ENCODE measurements at places on chromosomes 13 and 19.

- DNase-seq, result no peak
Measured at GRCh38 chr13:29676535-29676934, 81.0 kb upstream of the SLC7A1 start.

- peak; percentile 78 for DNase-seq
Measured at GRCh38 chr13:44331912-44332851, 41.4 kb upstream of the SERP2 start.

DNA sequence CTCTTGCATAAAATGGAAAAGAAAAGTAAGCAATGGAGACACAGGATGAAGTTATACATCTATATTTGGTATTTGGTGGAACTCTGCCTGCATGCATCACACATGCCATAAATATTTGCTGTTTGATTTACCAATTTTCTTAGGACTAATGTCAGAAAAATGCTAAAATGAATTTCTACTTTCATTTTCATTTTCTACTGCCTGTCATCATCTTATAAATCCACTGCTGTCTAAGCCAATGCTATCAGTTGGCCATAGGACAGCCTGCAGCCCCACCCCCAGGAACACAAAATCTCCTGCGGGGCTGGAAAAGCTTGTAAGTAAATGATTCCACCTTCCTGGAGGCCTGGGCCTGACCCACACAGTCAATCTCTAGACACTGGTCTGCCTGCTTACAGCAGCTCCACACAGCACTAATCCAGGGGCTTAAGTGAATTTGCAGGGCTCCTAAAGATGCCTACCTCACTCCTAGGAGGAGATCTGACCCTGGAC is 122.0 kb downstream of the ENOX1 start:
- DNase-seq, result no peak

GRCh38 chr13:65149687-65150086 is 2080.4 kb downstream of the PCDH9 start:
- no peak for DNase-seq

GRCh38 chr13:91203430-91203829 is 144.1 kb upstream of the MIR17HG start:
- no peak for DNase-seq

GRCh38 chr19:14300303-14300702 is 80.9 kb upstream of the ADGRE5 start:
- no peak for DNase-seq

DNA sequence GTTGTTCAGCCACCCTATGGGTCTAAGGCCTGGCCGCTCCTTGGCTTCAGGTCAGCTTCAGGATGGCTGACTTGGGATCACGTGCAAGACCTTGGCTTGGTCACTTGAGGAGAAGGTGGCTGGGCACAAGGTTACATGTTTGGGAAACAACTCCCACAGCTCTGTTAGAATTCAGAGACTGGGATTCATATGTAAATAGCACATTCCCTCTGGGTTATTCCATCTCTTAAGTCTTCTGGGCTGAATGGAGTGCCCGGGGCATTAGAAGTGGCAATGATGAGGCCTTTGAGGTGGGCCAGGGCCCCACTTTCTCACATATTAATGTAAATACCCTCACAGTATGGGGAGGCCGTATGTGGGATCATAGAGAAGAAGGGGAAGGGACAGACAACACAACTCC is 150.9 kb downstream of the EFNB2 start:
- DNase-seq, result no peak

DNA sequence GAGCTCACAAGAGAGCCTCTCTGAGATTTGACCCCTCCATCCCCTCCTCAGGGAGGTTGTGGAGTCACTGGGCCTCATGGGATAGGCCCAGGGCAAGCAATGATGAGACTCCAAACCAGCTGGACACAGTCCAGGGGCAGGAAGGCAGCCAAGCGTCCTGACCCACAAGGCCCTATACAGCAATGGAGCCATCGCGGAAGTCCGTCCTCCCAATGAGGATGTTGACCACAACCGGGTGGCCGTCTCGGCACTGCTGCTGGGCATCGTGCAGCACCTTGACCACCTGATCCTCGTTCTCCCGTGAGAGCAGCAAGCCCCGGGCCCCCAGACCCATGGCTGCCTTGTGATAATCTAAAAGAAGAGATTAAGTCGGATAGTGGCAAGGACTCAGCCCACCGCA is 7.9 kb downstream of the SYDE1 start:
- DNase-seq, result no peak

- no peak for DNase-seq
Measured at GRCh38 chr13:101624210-101624922, 171.9 kb downstream of the ITGBL1 start.

DNA sequence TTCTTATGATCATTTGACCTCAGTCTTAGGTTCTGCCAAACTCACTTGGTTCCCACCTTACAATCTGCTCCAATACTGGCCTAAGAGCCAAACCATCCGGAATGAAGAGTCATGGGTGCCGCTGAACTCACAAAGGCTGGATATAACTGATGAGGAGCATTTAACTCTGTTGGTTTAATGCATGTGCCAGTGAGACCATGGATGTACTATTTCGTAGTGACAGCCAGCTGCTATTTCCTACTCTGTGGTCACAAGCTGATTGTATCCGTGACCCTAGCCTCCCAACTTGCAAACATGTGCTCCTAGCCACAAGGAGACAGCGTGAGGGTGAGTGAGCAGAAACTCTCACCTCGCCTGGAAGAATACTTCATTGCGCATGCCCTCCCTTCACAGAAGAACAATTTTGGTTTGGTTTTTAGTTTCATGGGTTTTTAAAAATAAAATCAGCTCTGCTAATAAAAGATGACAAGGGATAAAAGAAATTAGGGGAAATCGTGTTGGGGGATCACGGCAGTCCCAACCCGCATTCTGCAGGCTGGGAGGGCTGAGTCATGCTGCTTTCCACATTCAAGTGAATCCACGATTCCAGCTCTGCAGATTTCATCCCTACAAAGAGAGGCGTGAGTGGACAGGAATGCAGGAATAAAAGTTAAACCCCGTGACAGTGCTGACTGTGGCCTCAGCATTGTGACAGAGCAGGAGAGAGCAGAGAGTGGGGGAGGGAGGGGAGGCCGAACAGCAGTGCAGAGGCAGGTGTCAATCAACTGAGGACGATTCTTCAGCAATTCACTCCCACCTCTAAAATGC is 66.8 kb upstream of the RAP2A start:
- no peak for DNase-seq

DNA sequence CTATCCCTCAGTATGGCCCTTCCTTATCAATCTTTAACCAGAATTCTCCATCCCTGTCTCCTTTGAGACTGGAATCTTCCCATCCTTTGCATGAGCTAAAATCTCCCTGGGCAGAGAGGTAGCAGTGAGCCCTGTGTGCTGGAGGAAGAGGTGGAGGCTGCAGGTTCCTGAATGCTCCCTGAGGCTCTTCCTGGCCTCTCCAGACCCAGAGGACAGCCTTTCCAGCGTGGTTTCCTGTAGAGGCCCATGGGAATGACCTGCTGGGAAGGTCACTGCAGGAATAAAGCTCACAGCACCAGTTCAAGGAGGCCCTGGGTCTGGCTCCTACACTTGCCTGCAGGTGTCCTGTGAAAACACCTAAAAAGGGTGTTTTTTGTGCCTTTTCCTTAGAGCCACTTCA is 4.6 kb downstream of the OR10H2 start:
- no peak for DNase-seq

DNA sequence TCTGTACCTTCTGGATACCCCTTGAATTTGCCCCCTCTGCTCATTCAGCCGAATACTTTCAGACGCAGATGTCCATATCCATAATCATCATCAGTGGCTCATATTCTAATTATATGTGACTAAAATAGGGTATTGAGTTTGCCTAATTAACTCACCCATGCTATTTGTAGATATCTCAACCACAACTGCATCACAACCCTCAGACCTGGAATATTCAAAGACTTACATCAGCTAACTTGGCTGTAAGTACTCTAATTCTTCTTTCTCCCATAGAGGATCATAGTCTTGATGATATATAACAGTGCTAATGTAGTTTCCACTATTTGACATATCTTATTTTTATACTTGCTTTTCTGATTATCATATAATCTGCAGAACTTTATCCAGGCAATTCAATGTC is 35.8 kb downstream of the RXFP2 start:
- DNase-seq, result no peak

DNA sequence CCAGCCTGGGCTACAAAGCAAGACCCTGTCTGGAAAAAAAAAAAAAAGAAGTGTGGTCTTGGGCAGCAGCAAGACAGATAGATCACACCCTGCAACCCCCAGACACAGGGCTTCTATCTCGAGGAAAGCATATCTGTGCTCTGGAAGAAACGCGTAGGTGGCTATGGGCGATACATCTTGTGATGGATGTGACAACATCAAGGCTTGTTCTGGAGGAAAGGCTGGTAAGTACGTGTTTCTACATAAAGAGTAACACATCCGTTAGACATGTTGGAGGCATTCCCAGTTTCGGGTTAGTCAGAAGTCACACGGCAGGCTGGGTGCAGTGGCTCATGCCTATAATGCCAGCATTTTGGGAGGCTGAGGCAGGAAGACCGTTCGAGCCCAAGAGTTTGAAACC is 6.6 kb upstream of the DHDH start:
- DNase-seq, result no peak
